ENCODE measurements at places on chromosomes 1 and 21. TPM values are rescaled to one million over a fixed set of nuclear protein-coding genes. Genes with fewer than 3 reads are reported as not detected.

The OR2L8 gene
- not detected for total RNA-seq

The APCS gene
- total RNA-seq, result not detected

DNA sequence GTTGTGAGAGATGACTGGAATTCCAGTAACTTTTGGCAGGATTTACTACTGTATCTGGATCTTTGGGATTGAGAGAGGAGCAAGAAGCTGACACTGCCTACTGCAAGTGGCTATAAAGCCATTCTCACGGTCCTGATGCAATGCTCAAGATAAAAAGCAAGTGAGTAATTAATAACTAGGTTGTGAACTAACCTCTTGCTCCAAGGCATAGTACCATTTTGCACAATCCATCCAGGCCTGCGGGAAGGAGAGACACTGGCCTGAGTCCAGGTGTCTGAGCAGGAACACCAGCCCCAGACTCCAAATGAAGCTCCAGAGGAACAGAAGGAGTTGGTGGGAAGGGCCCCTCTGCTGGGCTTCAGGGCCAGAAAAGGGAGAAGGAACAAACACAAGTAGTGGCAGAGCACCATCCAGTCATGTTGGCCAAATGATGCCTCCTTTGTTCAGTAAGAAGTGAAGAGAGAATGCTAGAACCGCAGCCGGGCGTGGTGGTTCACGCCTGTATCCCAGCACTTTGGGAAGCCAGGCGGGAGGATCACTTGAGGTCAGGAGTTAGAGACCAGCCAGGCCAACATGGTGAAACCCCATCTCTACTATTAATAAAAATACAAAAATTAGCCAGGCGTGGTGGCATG is 9.9 kb upstream of the SLC45A3 start:
- DNase-seq, result no peak
- H3K4me3 ChIP-seq, result no peak overlapping the region
- no peaks in the 10 kb centered on the region for H3K27me3 ChIP-seq

DNA sequence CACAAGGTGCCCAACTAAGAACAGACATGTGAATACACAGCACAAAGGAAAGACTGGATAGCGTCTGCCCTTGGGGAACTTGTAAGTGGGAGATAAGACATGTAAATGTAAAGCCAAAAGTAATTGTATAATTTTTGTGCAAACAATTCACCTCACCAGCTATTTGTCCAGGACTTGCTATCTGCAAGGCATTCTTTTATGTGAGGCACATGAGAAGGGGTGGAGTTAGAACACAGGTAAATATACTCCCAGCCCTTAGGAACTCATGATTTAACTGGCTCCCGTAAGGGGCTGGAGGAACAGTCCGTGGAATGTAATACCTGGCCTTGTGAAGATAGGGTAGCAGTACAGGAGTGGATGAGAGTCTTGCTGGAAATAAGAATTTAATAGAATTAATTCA is 61.3 kb downstream of the CDK18 start:
- no peaks in the 10 kb centered on the region for H3K36me3 ChIP-seq
- H3K4me1 ChIP-seq, result no peaks in the 10 kb centered on the region
- H3K27ac ChIP-seq, result no peak overlapping the region
- no peak overlapping the region for H3K4me3 ChIP-seq
- no peak for DNase-seq
- peaks cover 71% of the 10 kb centered on the region for H3K27me3 ChIP-seq

GRCh38 chr1:11800756-11801433 is 4.9 kb downstream of the MTHFR start:
- no peak overlapping the region for H3K4me3 ChIP-seq
- H3K4me1 ChIP-seq, result peaks cover 10% of the 10 kb centered on the region
- no peaks in the 10 kb centered on the region for H3K27me3 ChIP-seq
- no peak for DNase-seq
- peaks cover 19% of the 10 kb centered on the region for H3K36me3 ChIP-seq
- H3K27ac ChIP-seq, result no peak overlapping the region

- no peaks in the 10 kb centered on the region for H3K36me3 ChIP-seq
- H3K27me3 ChIP-seq, result no peaks in the 10 kb centered on the region
- no peak overlapping the region for H3K27ac ChIP-seq
- H3K4me1 ChIP-seq, result peaks cover 4% of the 10 kb centered on the region
These were observed 1.1 kb downstream of the SPSB1 start for GRCh38 chr1:9293533-9294404.

GRCh38 chr21:39097981-39098380 is 85.3 kb downstream of the PSMG1 start:
- H3K4me3 ChIP-seq, result no peak overlapping the region
- no peaks in the 10 kb centered on the region for H3K36me3 ChIP-seq
- no peaks in the 10 kb centered on the region for H3K27me3 ChIP-seq
- peak; percentile 50 for DNase-seq

- no peaks in the 10 kb centered on the region for H3K4me1 ChIP-seq
- H3K27me3 ChIP-seq, result no peaks in the 10 kb centered on the region
- DNase-seq, result no peak
- no peak overlapping the region for H3K27ac ChIP-seq
These were observed 74.6 kb downstream of the CTH start for GRCh38 chr1:70485624-70486023.

DNA sequence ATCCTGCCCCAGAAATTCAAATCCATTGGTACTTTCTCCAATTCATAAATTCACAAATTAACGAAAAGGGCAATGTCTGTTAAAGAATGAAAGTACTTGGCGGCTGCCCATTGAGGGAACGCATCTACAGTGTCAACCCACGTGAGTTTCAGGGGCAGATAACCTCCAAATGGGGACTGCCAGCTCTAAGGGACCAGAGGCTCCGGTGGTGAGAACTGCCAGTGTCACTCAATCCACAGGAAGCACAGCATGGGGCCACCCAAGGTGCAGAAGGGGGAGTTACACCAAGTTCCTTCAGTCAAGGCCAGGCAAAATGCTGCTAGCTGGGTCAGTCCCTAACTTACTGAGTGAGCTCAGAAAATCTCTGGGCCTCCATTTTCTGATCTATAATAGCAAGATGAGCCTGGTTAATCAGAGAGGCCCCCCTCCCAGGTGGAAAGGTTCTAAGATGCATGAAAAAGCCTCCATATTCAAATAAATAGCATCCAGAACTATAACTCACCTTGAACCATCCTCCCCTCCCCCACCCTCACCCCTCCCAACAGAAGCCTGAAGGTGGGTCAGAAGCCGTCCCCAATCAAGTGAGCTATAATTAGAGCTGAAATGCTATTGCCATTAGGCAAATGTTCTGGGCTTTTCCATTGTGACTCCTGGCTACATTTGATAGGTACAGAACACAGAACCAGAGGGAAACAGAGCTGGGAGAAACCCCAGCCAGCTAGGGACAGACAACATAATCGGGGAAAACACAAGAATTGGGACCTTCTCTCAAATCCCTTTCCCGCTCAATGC is 41.7 kb downstream of the LRP8 start:
- DNase-seq, result peak; percentile 82
- peaks cover 8% of the 10 kb centered on the region for H3K36me3 ChIP-seq
- no peak overlapping the region for H3K27ac ChIP-seq

DNA sequence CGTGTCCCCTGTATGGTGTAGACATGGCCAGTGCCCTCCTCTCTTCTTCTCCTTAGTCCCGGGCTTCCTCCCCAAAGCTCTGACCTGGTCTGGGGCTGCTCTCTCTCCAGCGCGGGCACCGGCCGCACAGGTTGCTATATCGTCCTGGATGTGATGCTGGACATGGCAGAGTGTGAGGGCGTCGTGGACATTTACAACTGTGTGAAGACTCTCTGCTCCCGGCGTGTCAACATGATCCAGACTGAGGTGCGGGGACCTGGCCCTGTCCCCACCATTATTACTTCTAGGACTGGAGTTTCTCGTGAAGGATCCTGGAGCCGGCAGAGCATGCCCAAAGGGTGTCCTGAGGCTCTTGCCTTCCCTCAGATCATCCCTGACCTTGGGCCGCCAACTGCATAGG is 78.9 kb downstream of the PTPRU start:
- no peaks in the 10 kb centered on the region for H3K4me1 ChIP-seq
- no peak overlapping the region for H3K4me3 ChIP-seq
- H3K27ac ChIP-seq, result no peak overlapping the region
- DNase-seq, result no peak
- no peaks in the 10 kb centered on the region for H3K36me3 ChIP-seq
- H3K27me3 ChIP-seq, result no peaks in the 10 kb centered on the region

GRCh38 chr1:7857985-7858384 is 5.1 kb upstream of the UTS2 start:
- DNase-seq, result no peak
- H3K4me1 ChIP-seq, result no peaks in the 10 kb centered on the region
- H3K4me3 ChIP-seq, result no peak overlapping the region

DNA sequence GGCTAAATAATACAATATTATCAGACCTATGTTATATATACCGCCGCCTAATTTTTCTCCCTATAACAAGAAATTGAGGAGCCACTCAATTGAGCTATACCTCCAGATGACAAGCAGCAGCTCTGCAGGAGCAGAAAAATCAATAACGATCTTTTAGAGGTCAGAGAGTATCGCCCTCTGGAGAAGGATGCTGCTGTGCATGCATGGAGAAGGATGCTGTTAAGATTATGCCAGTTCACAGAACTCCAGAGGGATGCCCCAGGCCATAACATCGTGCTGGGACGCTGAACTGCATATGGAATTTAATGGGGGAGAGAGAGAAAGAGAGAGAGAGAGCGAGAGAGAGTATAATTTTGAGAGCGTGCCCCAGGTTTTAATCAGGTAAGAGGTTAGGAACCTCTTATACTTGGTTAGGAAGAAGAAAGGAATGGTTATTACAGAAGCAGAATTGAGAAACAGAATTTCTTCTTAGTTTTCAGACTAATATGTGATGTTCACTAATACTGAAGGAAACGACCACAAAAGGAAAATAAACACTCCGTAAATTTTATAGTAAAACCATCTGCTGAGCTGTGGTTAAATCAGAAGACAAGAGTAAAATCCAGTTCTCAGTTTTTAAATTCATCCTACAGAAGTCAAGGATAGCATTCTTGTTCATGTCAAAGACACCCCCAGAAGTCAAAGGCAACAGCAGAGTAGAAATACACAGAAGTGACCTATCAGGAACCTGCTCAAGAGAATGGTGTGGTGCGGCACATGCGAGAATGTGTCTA is 111.1 kb downstream of the SMYD2 start:
- H3K36me3 ChIP-seq, result peaks cover 86% of the 10 kb centered on the region
- no peak overlapping the region for H3K4me3 ChIP-seq
- no peaks in the 10 kb centered on the region for H3K4me1 ChIP-seq
- H3K27ac ChIP-seq, result no peak overlapping the region
- no peak for DNase-seq
